ENCODE measurements at places on chromosomes 1 and 21.
A peak's percentile ranks its signal among the peaks of the same experiment; 100 is the strongest.

GRCh38 chr21:35932232-35932911 lies 128.0 kb downstream of the SETD4 start:
- DNase-seq = no peak

DNA sequence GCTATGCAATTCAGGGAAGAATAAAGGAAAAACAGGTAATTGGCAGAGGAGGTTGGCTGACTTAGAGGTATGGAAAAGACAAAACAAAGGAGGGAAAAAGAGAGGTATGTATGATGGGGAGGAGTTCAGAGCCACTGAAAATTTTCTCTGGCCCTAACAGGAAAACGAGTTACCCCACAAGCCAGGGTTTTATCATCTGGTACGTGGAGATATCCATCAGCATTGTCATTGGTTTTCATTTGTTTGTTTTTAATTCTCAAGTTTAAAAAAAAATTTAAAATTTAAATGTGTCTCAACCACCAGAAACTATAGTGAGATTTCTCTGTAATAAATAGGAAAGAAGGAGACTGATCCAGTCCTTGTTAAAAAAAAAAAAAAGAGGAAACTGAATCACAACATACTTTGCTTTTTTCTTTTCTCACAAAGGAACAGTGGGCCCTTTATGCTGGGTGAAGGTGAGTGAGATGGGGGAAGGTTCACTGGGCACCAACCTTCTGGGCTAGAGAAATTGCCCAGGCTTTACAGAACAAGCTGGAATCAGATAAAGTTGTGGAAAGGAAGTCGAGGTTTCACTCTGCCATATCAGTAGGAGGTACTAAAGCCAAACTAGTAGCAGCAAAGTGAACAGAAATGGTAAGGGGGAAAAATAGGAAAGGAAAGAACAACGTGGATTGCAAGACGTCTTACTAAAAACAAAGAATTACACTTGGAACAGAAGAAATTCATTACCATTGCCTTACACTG lies 2.7 kb downstream of the IFNAR2 start:
- DNase-seq = no peak

DNA sequence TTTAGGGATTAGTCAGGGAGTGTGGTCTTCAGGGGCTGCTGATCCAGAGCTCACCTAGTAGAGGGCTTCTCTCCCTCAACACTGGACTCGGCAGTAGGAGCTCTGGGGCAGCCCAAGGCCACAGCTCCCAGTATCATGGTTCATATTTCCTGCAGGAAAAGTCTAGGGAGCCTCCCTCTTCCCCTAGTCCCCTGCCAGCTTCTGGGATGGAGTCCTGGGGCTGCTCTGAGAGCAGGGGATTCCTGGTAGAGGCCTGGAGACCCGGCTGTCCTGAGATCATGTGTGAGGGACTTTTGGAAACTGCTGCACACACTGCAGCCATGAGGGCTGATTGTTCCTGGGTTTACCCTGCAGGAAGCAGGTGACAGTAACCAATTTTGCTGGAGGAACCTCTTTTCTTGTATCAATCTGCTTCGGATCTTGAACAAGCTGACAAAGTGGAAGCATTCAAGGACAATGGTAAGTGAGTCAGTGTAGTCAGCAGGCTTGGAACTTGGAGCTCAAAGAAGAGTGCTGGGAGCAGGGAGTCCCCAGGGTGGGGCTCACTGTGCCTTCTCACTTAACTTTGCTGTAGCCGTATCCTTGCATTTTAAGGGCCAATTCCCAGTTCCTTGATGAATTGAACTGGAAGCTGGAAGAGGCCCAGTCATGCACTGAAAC lies 16.3 kb downstream of the STRIP1 start:
- no peak for DNase-seq

GRCh38 chr21:43021756-43022600 lies 47.6 kb downstream of the PKNOX1 start:
- no peak for DNase-seq

- no peak for DNase-seq
These were observed 283.9 kb downstream of the VAV3 start for GRCh38 chr1:107681001-107681479.

GRCh38 chr1:44681905-44682882 lies 7.7 kb downstream of the ARMH1 start:
- no peak for DNase-seq

- DNase-seq = no peak
These were observed 155.6 kb downstream of the SDCCAG8 start for GRCh38 chr1:243411472-243411871.

- peak; percentile 44 for DNase-seq
These were observed 22.0 kb upstream of the BLACAT1 start for GRCh38 chr1:205477759-205478247.

- DNase-seq = no peak
These were observed 14.5 kb downstream of the GNG12 start for GRCh38 chr1:67818725-67819301.

DNA sequence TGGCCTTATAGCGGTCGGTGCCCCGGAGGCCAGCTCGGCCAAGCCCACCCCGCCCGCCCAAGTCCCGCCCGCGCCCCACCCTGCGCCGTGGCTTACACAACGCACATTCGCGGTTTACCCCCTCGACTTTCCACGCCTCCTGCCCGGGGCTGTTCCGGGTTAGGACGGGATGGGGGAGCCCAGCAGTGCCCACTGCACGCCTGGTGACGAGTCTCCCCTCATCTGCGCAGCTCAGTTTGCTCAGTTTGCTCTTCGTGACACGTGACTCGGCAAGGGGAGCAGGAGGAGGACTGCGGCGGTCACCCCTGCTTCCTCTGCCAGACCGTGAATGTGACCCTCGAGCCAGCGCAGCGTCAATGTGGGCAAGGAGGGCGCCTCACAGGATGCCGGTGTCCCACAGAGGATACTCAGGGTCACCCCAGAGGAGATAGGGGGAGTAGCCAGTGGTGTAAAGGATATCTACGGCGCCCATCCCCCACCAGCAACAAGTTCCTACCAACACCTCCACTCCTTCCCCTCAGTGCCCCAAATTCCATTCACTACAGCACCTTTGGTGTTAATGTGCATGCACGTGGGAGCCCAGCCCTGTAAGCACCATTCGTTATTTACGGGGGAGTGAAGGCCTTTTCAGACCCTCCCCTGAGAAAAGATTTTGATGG lies 350 bp upstream of the S100A6 start:
- no peak for DNase-seq

GRCh38 chr1:79177844-79178243 lies 171.3 kb upstream of the ADGRL4 start:
- DNase-seq = no peak

DNA sequence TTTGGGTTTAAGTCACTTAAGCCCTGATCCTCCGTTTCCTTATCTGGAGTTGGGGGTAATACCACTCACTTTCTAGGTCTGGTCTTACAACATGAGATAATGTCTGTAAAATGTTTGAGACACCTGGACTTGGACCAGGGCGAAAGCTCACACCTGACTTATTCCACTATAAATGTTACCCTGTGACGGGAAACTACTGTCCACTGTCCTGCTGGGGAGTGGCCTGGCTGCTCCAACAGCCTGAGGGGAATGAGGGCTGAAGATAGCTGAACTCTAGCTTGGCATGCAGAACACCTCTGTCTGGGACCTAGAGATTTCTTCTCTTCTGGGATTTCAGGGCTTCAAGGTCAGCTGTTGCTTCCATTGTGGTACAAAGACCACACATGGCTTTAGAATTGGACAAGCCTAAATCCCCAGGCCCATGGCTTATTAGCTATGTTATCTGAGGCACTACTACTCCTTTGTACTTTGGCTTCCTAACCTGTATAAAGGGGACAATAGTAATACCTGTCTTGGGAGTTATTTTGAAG lies 9.5 kb upstream of the A3GALT2 start:
- no peak for DNase-seq

DNA sequence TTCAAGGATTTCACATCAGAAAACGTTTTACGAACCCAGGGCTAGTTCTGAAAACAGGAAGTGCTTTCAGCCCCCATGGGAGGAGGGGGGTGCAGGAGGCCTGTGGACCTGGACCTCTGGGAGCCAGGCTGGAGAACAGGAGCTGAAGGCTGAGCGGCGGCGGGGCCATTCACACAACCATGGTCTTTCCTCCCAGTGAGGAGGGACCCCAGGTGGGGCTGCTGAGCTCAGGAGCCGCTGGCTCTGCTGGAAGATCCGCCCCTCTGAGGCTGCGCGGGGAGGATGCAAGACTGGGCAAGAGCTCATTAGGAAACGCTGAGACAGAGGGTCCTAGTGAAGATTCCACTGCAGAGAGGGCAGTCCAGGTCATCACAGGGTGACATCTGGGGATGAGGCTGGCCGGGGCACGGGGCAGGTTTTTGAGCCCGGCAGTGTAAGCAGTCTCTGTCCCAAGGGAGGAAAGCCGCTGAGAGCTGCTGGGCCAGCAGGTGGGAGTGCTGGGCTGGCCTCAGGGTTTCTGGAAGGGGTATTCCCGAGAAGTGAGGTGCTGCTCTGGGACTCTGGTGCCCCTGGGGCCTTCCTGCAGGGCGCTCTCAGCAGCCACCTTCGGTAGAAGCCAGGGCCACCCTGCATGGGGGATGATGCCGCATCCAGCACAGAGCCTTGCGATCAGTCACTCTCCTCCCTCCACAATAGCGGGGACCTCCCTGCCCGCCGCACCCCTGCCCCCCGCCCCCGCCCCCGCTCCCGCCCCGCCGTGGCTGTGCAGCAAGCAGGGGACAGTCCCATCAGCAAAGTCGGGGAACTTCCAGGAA lies 7.5 kb downstream of the MX2 start:
- DNase-seq = no peak

- DNase-seq = no peak
These were observed 488.7 kb upstream of the USP24 start for GRCh38 chr1:55703726-55704363.

DNA sequence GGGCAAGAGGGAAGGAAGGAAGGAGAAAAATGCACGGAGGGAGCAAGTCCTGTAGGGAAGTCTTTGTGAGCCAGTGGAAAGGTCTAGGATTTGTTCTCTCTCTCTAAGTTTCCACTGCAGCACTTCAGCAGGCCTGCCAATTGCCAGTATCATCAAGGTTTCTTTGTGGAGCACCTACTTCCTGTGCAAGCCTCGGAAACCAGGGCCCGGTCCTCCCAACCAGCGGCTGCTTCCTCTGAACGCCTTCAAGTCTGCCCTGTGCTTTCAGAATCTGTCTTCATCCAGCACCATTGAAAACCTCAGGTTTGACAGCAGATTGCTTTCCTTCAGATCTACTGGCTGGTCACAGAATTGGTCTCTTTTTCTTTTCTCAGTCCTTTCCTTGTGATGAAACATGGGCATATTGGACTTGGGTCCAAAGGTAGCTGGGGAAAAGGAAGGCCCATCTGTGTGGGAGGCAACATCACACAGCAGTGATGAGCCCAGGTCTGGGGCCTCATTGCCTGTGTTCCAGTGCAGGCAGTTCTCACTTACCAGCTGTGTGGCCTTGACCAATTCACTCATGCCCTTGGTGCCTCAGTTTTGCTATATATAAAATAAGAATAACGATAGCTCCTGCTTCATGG lies 144.5 kb downstream of the SEC16B start:
- DNase-seq = no peak

DNA sequence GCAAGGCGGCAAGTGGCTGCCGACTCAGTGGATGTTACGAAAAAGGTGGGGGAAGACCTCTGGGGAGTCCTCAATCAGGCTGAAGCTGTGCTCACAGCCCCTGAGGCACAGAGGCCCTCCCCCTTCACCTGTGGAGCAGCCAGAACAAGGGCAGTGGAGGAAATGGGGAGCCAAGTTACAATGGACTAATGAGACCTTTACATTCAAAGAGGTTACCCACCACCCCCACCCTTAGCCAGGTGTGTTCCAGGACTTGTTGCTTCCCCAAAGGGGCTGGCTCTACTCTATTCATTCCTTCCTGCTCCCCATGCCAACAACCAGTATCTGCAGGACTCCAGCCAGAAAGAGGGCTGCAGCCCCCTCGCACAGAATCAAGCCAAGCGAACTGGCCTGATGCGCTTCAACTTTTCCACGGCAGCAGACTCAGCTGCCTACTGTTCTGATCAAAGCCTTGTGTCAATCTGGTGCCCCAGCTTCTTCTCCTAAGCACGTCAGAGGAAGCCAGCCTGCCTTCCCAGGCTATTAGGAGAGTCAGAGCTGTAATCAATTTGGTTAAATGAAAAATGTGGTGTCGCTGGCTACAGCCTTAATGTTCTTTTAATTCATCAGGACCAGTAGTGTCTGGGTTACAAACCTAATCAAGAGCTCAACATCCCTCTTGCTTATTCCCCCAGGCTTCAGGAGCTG lies 1.8 kb upstream of the SYT2 start:
- DNase-seq = no peak

- DNase-seq = no peak
These were observed 189.0 kb downstream of the LYPLAL1 start for GRCh38 chr1:219362702-219363101.

DNA sequence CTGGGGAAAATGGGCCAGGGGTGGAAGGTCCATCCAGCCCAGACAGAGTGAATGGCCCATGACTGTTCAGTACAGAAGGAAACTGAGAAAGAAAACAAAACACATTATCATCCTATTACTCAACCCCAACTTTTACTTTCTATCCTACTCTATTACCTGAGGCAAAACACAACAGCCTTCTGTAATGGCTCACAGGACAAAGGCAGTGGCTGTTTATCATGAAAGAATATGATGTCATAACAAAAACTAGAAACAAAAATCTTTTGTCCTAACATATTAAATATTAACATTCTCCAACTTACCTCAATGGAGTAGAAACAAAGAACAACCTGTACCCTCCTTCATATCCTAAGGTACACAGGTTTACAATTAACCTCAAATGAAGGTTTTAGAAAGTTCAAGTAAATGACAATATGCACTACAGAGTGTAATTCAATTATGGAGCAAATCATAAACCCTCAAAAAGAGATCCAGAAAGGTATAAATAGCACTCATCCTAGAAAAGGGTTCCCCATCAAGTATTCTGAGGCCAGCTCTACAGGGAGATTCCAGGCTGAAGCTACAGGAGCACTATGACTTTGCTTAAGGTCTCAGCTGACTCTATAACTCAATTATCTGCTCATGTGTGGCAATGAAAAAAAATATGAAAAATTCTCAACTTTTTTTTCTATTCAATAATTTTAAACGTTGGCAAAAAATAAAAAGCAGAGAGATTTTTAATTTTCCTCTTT lies 15.1 kb downstream of the ELK4 start:
- no peak for DNase-seq

DNA sequence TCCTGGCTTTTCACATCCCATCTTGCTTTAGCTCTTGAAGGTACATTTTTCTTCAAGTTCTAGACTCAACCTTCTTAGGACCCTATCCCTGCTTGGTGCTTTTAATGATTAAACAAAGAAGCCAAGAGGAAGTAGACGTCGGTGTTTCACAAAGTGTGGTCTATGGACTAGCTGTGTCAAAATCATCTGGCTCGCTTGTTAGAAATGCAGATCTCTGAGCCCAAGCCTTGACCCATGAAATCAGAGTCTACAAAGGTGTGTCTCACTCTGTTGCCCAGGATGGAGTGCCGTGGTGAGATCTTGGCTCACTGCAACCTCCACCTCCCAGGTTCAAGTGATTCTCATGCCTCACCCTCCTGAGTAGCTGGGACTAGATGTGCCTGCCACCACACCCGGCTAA lies 295.5 kb upstream of the KAZN start:
- DNase-seq = no peak

DNA sequence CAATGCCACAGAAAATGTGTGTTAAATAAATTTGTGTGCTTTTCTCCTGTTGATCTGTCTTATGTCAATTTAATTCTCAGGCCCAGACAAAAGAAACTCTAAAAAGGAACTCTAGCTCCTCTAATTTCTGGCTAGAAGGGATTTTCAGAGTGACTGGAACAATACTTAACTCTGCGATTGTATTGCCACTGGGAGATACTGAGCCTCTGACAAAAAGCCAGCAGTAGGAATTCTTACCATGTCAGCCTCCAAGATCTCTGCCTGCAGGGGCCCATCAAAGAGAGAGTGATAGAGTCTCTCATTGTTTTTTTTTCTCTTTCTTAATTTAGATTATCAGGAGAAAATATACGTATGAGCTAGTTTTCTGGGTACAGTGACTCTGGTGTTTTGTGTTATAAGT lies 1165.7 kb downstream of the BRINP3 start:
- no peak for DNase-seq
